ENCODE measurements at places on chromosomes 6 and 20. TPM values are rescaled to one million over a fixed set of nuclear protein-coding genes. Genes with fewer than 3 reads are reported as not detected.

DNA sequence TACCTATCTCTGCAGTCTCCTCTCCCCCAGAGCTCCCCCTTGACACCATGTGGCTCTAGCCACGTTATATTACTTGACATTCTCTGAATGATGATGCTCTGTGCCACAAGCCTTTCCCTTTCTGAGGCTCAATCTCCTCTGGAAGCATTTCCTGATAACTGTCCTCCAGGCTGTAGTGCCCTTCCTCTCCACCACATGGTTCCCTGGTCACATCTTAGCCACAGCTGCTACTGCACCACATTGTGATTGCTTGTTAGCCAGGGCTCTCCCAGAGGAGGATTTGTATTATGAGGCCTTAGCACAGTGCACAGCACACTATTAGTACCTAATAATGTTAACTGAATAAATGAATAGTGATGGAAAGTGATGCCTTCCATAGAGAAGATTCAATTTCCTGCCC is 63.9 kb upstream of the RCAN2 start:
- no peak overlapping the region for H3K4me3 ChIP-seq
- no peaks in the 10 kb centered on the region for H3K4me1 ChIP-seq

DNA sequence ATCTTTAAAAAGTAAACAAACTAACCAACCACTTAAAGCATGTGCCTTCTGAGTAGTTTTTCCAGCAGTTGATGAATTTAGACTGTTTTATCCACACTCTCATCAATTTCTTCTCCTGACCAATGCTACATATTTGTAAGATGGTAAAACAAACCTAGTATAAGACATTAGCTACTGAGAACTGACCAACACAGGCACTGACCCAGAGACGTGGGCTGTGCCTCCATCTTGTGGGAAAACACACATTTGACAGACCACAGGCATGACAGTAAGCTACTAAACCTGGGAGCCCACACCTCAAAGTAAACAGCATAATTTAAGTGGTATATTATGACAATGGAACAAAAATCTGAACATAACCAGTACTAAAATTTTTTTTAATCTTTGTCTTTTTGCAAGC is 121.4 kb upstream of the NRSN1 start:
- no peak overlapping the region for H3K27ac ChIP-seq
- no peaks in the 10 kb centered on the region for H3K4me1 ChIP-seq
- H3K27me3 ChIP-seq = no peaks in the 10 kb centered on the region
- H3K4me3 ChIP-seq = no peak overlapping the region

- no peak overlapping the region for H3K27ac ChIP-seq
- H3K4me3 ChIP-seq = no peak overlapping the region
- H3K4me1 ChIP-seq = no peaks in the 10 kb centered on the region
Observed at GRCh38 chr6:23522792-23523547, 603.0 kb upstream of the NRSN1 start.

- no peak overlapping the region for H3K27ac ChIP-seq
- H3K4me1 ChIP-seq = no peaks in the 10 kb centered on the region
- H3K27me3 ChIP-seq = no peaks in the 10 kb centered on the region
- H3K4me3 ChIP-seq = no peak overlapping the region
- no peaks in the 10 kb centered on the region for H3K36me3 ChIP-seq
Observed at GRCh38 chr6:124283486-124283885, 479.8 kb downstream of the NKAIN2 start.

GRCh38 chr6:101393251-101393828 is at the start of gene GRIK2:
Gene GRIK2, plus strand, starts transcription at chr6:101393708.
- no peak within 1 kb of the TSS for H3K4me3 ChIP-seq
- DNase-seq = no peak
- peaks cover 8% of the 10 kb centered on the region for H3K27me3 ChIP-seq
- no peak within 1 kb of the TSS for H3K27ac ChIP-seq
- H3K36me3 ChIP-seq = no peaks in the 10 kb centered on the region

GRCh38 chr20:46708172-46708860 is 1.1 kb upstream of the SLC2A10 start:
- no peak overlapping the region for H3K4me3 ChIP-seq
- DNase-seq = no peak
- no peak overlapping the region for H3K27ac ChIP-seq
- H3K4me1 ChIP-seq = no peaks in the 10 kb centered on the region

- H3K4me3 ChIP-seq = peak within 1 kb of the TSS; percentile 97
- H3K27ac ChIP-seq = peak within 1 kb of the TSS; percentile 62
- peak; percentile 90 for DNase-seq
- no peaks in the 10 kb centered on the region for H3K27me3 ChIP-seq
Observed at GRCh38 chr6:89819336-89820130, at the start of gene MDN1. Gene MDN1, minus strand, starts transcription at chr6:89819794. Its CDS starts 187 bp downstream, at chr6:89819607.

GRCh38 chr20:5833309-5833941 is 83.2 kb downstream of the SHLD1 start:
- no peaks in the 10 kb centered on the region for H3K36me3 ChIP-seq
- peaks cover 33% of the 10 kb centered on the region for H3K4me1 ChIP-seq
- H3K27me3 ChIP-seq = no peaks in the 10 kb centered on the region
- H3K4me3 ChIP-seq = no peak overlapping the region
- no peak overlapping the region for H3K27ac ChIP-seq

DNA sequence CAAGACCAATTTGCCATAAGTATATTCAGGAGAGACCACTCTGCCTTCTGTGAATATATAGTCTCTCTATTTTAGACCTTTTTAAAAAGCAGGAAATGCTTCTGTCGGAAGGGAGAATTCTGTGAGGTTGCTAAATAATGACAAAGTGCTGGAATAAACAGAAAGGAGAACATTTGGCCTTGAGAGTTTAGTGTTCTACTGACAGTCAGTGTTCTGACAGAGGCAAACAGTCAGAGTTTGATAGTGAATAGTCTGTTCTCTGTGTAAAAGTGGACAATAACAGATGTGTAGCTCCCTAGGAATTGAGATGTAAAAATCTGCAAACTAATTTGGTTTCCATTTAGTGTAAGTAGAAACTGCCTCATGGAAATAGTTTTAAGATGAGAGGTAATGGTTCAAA is 220.7 kb downstream of the PHF3 start:
- H3K4me3 ChIP-seq = no peak overlapping the region
- H3K27me3 ChIP-seq = no peaks in the 10 kb centered on the region
- DNase-seq = no peak
- H3K36me3 ChIP-seq = no peaks in the 10 kb centered on the region

- no peaks in the 10 kb centered on the region for H3K36me3 ChIP-seq
- no peaks in the 10 kb centered on the region for H3K4me1 ChIP-seq
- DNase-seq = no peak
- H3K27ac ChIP-seq = no peak overlapping the region
- H3K4me3 ChIP-seq = no peak overlapping the region
Observed at GRCh38 chr6:29850011-29850553, 22.5 kb downstream of the HLA-G start.

DNA sequence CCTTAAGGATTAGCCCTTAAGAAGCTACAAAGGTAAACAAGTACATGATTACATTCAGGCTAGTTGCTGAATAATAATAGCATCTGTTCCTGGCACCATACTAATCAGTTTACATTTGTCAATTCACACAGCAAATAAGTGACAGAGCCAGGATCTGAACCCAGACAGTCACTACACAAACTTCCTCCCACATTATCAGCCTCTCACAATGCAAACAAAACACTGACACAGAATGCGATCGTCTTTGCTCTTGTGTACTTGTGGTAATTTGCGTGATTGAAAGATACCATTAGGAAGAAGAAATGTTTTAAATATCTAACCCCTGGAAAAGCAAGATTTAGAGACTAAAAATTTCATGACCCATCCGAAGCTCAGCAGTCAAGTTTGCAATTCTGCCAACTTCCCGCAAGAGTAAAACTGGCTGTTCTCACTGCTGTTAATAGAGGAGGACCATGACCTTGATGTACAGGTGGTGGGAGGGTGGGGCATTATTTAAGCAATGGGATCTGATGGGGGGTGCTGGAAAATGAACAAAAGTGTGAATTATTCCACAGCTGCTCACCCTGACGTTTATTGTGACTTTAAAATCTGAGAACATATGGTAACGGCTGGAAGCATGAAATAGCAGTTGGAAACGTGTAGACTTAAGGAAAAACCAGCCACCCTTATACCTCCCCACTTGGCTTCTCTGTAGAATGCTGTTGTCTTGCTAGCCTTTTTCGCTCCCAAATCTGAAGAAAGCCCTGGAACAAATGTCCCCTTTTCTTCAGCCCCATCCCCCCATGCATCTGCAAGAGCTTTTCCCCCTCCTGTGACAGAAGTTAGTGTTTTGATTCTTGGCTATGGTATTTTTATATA is 95.3 kb upstream of the ARMC2 start:
- no peak overlapping the region for H3K4me3 ChIP-seq
- H3K36me3 ChIP-seq = no peaks in the 10 kb centered on the region
- H3K27me3 ChIP-seq = no peaks in the 10 kb centered on the region
- no peak overlapping the region for H3K27ac ChIP-seq
- H3K4me1 ChIP-seq = no peaks in the 10 kb centered on the region
- DNase-seq = no peak

GRCh38 chr6:155216312-155217046 is 47.3 kb upstream of the CLDN20 start:
- H3K27me3 ChIP-seq = no peaks in the 10 kb centered on the region
- H3K4me3 ChIP-seq = no peak overlapping the region
- H3K27ac ChIP-seq = no peak overlapping the region
- H3K36me3 ChIP-seq = no peaks in the 10 kb centered on the region
- DNase-seq = no peak
- no peaks in the 10 kb centered on the region for H3K4me1 ChIP-seq

DNA sequence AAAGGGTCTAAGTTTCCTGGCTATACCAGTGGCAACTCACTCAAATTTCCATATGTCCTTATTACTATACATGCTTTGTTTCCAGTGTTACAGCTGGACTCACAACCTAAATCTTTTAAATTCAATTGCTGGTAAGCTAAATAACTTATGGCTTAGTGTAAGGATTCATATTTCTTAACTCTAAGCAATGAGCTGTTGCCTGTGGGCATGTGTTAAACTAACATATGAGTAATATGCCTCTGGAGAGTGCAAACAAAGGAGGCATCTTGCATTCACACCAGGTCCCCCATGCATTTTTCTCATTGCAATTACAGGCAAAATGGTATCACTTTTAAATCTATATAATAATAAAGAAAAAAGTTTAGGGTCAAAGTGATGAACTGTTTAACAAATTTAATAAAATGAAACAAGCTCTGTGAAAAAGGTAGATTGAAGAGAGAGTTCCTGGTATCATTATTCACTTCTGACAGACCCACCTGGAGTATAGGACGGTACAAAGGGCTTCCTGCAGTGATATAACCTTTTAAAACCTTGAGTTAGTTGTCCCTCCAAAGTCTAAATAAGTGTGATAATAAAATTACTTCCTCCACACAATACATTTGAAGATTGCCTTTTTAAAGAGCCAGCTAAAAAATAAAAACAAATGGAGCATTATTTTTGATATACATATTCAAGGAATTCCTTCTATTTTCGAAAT is 57.6 kb upstream of the HMGCLL1 start:
- no peak overlapping the region for H3K27ac ChIP-seq
- H3K36me3 ChIP-seq = no peaks in the 10 kb centered on the region
- H3K27me3 ChIP-seq = no peaks in the 10 kb centered on the region
- H3K4me1 ChIP-seq = no peaks in the 10 kb centered on the region
- no peak for DNase-seq
- no peak overlapping the region for H3K4me3 ChIP-seq

GRCh38 chr6:158057213-158057987 is 75.7 kb downstream of the SYNJ2 start:
- H3K4me1 ChIP-seq = peaks cover 47% of the 10 kb centered on the region
- H3K36me3 ChIP-seq = no peaks in the 10 kb centered on the region
- no peak for DNase-seq
- H3K27ac ChIP-seq = no peak overlapping the region

- no peaks in the 10 kb centered on the region for H3K36me3 ChIP-seq
- H3K4me3 ChIP-seq = no peak overlapping the region
- H3K27me3 ChIP-seq = no peaks in the 10 kb centered on the region
- no peak for DNase-seq
- no peaks in the 10 kb centered on the region for H3K4me1 ChIP-seq
- H3K27ac ChIP-seq = no peak overlapping the region
Observed at GRCh38 chr20:61114493-61115175, 137.4 kb upstream of the CDH4 start.

- H3K4me3 ChIP-seq = no peak overlapping the region
- peaks cover 12% of the 10 kb centered on the region for H3K4me1 ChIP-seq
- H3K27me3 ChIP-seq = no peaks in the 10 kb centered on the region
- no peak overlapping the region for H3K27ac ChIP-seq
Observed at GRCh38 chr6:116397914-116398313, 27.2 kb downstream of the DSE start.

CASS4 gene
- total RNA-seq = 10.9 TPM

PRICKLE4 gene
- total RNA-seq = not detected

PSMA7 gene
- total RNA-seq = 182 TPM

WFDC5 gene
- total RNA-seq = not detected

HTR1E gene
- total RNA-seq = not detected

BPIFB2 gene
- not detected for total RNA-seq

GINS1 gene
- 0.75 TPM for total RNA-seq

GJA10 gene
- not detected for total RNA-seq

FAM217A gene
- total RNA-seq = not detected

CST5 gene
- not detected for total RNA-seq

C20orf202 gene
- not detected for total RNA-seq

All from CD4-positive, alpha-beta memory T cell (primary cell).